ENCODE measurements at places on chromosomes 6 and 20.

- no peak for DNase-seq
Measured at GRCh38 chr6:157908369-157909281, 73.0 kb upstream of the SYNJ2 start.

GRCh38 chr20:50554694-50555579, 44.8 kb downstream of the PTPN1 start:
- DNase-seq: no peak

DNA sequence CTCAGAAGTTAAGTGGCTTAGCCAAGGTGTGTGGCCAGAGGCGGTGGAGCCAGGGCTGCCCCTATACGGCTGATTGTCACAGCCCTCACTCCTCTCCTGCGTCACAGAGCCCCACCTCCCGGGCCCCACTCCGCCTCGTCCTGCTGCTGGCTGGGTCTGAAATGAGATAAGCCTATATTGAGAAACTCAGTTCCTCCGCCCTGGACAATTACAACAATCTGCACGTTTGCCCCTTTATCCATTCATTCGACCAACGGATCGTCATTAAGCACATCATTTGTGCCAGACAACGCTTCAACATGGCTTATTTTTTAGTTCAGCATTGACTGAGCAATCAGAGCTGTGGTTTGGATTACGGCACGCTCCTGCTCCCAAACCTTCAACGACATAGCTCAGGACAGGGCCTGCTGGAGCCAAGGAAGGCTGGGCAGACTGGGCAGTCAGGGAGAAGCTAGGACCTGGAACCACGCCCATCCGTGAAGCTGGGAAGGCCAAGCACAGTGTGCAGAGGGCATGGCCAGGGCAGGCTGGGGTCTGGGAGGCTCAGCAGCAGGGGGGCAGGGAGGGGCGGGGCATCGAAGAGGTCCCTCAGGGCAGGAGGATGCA, 16.6 kb upstream of the EZR start:
- DNase-seq: no peak

GRCh38 chr6:80029470-80029869, 25.0 kb downstream of the TTK start:
- DNase-seq: no peak

DNA sequence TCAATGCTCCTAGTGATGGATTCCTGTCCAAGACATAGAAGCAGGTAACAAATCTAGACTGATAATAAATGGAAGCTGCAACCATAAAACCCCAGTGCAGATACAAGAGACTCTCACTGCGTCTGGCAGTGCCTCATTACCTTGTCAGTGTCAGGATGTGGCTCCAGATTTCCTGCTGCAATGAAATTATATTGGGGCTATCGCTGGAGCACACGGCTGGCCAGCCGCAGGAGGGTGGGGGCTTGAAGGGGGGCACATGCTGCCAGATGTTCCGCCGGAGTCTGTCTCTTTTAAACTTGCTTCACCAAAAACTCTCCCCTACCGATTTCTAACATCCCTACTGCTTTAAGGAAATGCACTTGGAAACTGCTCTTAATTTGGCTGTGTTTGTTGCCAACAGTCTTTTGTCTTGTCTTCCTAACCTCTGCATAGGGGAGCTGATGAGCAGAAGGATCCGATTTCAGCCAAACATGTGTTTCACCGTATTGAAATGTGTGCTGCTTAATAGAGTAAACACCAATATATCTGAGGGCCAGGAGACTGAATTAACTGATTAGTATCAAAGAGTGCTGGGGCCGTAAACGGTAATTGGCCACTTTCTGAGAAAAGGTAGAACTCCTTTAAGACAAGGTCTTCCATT, 102.2 kb upstream of the EXOC2 start:
- DNase-seq: no peak

DNA sequence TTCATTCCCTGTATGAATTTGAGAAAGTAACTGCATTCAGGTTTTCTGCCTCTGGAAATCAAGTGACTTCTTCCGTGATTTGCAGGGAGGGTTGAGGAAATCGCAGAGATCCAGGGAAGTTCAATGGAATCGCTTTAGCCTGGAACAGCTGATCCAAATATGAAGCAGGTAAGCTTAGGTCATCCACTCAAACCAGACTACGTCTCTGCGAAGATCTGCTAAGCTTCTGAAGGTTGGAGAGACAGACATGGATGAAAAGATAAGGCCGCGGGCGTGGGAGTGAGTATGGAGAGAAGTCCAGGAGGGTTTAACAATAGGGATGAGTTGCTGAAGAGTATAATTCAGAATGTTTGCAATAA, 34.2 kb upstream of the BTN3A2 start:
- DNase-seq: peak; percentile 17

DNA sequence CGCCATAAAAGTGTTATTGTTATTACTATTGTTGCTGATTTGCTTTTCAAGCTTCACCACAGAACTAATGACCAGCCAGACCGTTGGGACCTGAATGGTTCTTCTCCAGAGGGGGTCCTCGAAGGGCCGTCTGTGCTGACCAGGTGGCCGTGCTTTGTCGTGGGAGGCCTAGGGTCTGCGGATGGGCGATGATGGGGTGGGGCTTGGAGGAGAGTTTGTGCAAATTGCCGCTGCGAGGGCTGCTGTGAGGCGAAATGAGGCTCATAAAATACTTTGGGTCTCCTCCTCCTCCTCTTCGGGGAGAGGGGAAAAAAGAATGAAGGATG, 6.0 kb upstream of the ZBTB22 start:
- no peak for DNase-seq

DNA sequence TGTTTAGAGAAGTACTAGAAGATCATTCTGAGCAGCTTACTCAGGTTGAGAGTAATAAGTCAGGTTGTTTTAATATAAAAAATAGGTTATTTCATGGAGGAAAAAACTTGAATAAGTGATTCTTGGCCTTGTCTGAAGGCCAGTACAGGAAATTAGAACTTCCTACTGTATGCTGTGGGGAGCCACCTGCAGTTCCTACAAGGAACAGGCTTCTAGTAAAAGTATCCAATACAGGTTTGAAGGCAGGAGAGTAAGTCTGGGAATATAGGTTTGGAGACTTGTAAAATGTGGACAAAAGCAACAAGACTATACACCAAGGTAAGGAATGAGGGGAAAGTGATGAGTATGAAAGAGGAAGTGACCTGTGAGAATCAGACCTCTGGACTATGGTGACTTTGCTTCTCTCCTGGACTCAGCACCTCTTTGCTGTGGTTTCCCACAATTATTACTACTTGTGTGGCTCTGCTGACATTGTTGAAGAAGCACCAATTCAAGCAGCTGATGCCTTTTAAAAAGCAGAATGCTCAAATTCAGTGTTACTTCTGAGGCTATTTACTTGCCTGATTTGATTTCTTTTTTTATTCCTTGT, 278.6 kb downstream of the TBC1D7 start:
- DNase-seq: no peak

- DNase-seq: no peak
Measured at GRCh38 chr6:157659536-157660271, 163.3 kb upstream of the SNX9 start.

DNA sequence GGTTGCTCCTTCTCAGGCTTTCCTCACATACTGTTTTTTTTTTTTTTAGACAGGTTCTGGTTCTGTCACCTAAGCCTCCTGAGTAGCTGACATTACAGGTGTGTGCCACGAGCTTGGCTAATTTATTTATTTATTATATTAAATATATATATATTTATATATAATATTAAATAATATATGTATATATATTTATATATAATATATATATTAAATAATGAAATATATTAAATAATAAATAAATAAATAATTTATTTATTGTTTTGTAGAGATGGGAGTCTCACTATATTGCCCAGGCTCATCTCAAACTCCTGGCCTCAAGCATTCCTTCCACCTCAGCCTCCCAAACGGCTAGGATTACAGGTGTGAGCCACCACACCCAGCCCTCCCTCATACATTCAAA, 28.3 kb upstream of the SLC9A8 start:
- DNase-seq: no peak

DNA sequence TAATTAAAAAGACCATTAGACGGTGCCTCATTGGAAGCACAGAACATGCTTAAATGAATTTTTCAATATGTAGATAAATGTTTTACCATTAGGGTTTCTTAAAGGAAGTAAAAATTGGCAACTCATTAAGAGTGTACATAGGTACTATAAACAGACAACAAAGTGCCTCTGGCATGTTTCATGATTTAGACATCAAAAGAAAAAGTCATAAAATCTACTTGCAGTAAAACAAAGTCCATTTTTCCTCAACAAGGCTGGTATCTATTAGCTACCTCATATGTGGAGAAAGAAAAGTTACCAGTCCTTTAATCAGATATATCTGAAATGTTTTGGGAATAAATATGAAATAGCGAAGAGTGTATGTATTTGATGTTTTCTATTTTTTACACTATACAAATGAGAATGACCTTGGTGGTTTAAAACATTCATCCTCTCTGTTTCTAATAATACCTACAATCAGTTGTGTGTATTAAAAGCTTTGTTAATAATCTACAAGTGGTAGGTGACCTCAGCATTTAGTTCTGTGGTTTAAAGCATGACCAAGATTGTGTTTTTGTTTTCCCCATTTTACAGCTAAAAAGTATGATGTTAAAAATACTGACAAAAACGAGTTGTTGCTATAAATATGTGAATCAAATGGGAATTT, 87.5 kb downstream of the HDGFL1 start:
- DNase-seq: no peak

DNA sequence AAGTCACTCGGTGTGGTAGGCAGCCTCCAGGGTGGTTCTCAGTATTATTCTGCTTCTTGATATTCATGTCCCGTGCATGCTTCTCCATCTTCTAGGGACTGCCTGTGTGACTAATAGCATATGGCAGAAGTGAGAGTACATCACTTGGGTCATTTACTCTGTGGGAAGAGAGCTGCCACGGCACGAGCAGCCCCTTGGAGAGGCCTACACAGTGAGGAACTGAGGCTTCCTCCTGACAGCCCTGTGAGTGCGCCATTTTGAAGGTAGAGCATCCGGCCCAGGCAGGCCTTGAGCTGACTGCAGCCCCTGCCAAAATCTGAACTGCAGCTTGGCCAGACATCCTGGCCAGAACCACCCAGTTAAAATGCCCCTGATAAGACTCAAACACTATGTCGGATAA, 17.3 kb upstream of the MCUR1 start:
- DNase-seq: peak; percentile 9

DNA sequence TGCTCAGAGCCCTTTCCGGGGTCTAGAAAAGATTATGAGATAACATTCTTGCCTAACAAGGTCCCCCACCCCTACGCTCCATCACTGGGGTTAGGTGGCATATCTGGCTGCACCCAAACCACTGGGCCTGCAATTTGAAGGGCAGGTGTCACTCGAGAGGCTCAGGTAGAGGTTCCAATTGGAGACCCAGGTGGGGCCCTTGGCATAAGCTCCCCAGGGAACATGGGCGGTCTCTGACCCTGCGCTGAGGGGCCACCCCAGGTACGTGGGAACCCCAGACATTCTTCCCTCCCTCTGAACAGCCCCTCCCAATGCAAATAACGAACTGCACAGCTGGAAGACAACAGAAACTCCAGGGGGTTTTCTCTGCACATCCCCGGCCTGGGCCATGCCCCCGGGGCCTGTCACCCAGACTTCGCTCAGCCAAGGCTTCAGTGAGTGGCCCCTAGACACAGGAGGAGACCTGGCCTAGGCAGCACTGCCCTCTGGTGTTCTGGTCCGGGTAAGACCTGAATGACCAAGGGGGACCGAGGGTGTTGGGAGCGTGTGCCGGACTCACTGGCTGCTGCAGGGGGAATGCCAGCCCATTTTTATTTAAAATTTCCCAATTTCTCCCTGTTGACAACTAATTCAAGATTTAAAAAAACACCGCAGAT, 47.5 kb downstream of the DSTN start:
- DNase-seq: peak; percentile 55

- no peak for DNase-seq
Measured at GRCh38 chr6:158068893-158069799, 87.5 kb downstream of the SYNJ2 start.

DNA sequence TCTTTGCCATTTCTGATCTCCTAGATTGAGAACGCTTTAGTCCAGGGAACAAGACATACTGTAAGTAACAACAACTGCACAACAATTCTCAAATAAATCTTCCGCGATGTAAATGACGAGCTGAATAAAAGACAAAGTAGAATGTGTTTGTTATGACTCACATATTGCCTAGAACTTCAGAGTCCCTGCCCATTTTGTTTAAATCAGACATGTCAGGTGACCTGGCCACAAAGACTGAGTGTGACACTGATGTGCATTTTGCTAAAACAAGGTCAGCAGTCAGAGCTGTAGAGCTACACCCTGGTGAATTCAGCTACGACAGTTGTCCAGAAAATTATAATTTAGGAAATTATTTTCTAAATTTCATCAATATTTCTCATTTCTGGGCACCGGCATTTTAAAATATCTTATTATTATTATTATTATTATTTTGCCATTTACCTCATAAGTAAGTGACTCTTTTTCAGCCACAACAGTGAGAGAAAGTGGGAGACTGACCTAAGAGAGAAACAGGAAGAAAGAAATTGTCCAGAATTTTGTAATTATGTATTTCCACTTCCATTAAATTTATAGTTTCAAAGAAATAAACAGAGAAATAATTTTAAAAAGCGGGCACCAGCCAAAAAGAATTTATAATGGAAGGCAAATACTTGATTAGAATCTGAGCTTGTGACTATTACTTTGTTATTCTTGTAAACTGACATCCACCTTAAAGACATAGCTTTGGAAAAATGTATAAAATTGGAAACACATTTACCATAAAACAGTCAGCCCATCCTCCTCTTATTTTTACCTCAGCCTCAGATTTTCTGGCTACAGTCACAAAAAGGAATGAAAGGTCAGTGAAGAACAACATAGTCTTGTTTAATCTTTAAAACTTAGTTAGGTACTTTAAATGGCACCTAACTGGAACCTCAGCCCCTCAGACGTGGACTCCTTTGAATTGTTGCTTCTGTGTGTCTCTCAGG, 157.0 kb upstream of the CITED2 start:
- DNase-seq: peak; percentile 78

DNA sequence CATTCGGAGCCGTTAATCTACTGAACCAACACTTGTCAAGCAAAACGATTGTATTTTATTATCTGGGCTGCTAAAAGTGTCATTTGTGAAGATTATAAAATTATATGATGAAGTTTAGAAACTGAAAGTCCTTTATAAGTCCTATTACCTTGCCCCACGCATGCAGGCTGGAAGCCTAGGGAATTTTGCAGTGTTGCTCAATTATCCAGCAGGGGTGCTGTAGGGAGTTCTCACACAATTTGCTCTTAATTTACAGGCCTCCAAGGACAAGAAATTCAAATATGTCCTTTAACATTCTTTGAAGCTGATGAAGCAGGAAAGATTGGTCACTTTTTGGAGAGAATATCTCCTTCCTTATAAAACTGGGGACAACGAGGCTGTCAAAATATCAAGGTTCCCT, 368.9 kb downstream of the LMBRD1 start:
- no peak for DNase-seq

GRCh38 chr6:160360955-160361354, 12.8 kb downstream of the SLC22A3 start:
- DNase-seq: no peak

- no peak for DNase-seq
Measured at GRCh38 chr20:47181056-47181862, 175.2 kb downstream of the ZMYND8 start.

DNA sequence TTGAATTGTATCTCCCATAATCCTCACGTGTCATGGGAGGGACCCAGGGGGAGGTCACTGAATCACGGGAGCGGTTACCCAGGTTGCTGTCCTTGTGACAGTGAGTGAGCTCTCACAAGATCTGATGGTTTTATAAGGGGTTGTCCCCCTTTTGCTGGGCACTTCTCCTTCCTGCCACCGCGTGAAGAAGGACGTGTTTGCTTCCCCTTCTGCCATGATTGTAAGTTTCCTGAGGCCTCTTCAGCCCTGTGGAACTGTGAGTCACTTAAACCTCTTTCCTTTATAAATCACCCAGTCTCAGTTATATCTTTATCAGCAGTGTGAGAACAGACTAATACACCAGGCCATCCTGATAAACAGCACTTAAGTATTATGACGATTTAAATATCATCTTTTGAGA, 9.0 kb upstream of the MRGBP start:
- no peak for DNase-seq

- DNase-seq: no peak
Measured at GRCh38 chr20:31721408-31722256, 1.0 kb downstream of the BCL2L1 start.
